ENCODE measurements at places on chromosomes 7 and 10.

DNA sequence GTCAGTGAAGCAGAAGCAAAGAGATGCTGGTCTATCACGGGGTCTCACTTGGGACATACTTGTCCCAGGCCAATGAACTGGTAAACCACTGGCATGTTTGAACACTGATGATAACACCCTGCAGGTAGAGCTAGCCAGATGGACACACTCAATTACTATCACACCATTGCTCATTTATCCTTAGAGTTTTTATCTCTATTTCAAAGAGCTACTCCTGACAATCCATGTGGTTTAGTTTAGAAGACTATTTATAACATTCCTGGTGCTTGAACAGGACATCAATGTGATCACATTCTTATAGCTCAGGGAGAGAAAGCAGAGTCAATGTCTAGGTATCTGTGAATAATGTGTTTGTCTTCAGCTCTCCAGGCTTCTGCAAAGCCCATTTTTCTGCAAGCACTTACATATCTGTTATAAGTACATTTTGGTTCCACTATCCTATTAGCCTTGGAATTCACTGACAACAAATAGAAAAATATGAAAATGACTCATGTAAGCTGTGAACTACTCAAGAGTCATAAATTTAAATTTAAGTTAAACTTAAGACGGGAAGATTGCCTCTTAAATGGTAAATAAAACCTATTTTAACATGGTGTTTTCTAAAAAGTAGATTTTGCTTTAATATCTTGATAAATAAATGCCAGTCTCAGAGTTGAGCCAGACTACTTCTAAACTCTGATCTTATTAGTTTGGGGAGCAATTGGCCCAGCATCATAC is 106.7 kb upstream of the MBL2 start:
- no peak for DNase-seq

DNA sequence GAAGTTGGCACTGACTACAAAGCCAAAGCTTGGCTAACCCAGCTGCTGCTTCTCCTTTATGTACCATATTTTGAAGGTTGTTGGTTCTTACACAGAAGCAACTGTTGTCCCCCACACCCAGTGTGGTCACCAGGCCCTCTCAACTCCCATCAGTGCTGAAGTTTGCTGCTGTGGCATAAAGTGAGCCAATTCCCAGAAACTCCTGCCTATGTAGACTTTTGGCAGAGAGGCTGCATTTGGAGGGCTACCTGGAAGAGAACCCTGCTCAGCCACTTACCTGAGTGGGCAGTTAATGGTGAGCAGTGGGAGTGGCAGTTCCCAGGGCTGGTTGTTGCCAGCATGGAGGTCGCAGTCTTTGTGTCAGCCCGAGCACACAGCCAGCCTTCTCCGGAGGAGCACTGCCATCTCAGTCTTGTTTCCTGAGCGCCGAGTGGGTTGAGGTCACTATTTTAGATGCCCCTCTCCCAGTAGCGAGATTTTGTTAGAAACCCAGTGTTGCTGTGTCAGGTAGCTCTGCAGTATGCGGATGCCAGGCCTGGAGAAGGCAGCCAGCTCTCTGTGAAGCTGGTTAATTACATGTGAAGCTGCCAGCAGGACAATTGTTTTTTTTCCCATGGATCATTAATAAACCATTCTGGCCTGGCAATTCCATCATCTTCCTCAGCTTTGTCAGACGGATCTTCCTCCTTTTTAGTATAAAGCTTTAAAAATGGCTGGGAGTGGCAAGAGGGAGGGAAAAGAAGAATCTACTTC is 24.5 kb downstream of the LRRC4 start:
- no peak for DNase-seq

DNA sequence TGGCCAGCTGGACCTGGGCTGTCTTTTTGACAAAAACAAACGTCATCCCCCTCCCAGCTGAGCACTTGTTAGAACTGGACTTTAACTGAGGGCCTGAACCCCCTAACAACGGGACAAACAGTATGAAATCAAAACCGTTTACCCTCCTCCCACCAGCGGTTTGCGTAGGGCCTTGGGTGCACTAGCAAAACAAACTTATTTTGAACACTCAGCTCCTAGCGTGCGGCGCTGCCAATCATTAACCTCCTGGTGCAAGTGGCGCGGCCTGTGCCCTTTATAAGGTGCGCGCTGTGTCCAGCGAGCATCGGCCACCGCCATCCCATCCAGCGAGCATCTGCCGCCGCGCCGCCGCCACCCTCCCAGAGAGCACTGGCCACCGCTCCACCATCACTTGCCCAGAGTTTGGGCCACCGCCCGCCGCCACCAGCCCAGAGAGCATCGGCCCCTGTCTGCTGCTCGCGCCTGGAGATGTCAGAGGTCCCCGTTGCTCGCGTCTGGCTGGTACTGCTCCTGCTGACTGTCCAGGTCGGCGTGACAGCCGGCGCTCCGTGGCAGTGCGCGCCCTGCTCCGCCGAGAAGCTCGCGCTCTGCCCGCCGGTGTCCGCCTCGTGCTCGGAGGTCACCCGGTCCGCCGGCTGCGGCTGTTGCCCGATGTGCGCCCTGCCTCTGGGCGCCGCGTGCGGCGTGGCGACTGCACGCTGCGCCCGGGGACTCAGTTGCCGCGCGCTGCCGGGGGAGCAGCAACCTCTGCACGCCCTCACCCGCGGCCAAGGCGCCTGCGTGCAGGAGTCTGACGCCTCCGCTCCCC is at the start of gene IGFBP1:
TSS of gene IGFBP1 (plus strand) at position 304 of the 808 bp plus-strand sequence. CDS start at position 469, 165 bp downstream.
- DNase-seq, result peak; percentile 12

GRCh38 chr7:12930534-12930933 is 243.1 kb downstream of the ARL4A start:
- DNase-seq, result no peak

GRCh38 chr10:102814873-102815661 is 22.1 kb downstream of the CYP17A1 start:
- DNase-seq, result no peak

DNA sequence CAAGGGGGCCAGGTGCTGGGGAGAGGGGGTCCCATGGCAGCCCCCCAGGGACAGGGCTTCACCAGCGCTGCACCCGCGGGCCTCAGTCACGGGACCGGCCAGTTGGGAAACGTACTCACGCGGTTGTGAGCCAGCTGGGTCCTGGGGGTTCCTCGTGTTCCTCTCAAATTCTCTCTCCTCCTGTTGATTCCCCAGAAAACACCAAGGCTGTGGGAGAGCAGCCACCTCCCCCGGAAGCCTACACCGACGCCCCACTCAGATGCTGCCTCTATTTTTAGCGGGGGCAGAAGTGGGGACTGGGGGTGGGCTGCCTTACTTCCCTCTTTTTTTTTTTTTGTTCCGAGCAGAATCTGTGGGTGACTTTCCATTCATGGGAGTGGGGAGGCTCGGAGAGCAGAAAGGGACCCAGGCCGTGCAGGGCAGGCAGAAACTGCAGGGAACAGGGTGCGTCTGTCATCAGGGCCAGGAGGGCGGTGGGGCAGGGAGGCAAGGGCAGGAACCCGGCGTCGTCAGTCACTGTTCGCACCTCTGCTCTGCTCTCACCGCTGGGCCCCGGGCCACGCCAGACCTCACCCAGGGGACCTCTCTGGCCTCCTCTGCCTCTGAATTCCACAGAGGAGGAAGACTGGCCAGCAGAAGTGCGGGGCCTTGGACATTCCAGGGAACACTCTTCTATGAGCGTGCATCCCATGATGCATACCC is 63.1 kb downstream of the CARD11 start:
- DNase-seq, result peak; percentile 33

GRCh38 chr10:5453749-5454489 is 41.6 kb downstream of the NET1 start:
- no peak for DNase-seq

DNA sequence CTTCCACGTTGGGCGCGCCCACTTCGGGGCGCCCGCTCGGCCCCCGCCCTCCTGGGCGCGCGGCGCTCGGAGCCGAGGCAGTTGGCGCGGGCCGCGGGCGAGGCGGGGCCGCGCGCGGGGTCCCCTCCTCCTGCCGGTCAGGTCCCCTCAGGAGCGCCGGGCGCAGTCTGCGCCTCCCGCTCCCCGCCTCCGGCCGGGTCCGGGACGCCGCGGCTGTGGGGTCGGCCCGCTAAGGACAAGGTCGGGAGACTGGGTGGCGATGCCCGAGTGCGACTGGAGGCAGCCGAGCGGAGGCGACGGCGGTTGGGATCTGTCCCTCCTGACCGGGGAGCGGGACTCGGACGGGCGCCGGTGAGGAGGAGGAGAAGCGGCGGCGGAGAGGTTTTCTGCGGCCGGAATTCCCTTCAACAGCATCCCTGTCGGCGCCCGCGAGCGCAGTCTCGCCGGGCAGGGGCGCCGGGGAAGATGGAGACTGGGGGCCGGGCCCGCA is at the start of gene ATRNL1:
TSS of gene ATRNL1 (plus strand) at position 80 of the 490 bp plus-strand sequence. CDS start at position 466, 386 bp downstream.
- peak; percentile 24 for DNase-seq

- no peak for DNase-seq
Observed at GRCh38 chr10:32616438-32616837, 170.5 kb downstream of the CCDC7 start.

- peak; percentile 43 for DNase-seq
Observed at GRCh38 chr10:30784897-30785605, 155.5 kb upstream of the LYZL2 start.

DNA sequence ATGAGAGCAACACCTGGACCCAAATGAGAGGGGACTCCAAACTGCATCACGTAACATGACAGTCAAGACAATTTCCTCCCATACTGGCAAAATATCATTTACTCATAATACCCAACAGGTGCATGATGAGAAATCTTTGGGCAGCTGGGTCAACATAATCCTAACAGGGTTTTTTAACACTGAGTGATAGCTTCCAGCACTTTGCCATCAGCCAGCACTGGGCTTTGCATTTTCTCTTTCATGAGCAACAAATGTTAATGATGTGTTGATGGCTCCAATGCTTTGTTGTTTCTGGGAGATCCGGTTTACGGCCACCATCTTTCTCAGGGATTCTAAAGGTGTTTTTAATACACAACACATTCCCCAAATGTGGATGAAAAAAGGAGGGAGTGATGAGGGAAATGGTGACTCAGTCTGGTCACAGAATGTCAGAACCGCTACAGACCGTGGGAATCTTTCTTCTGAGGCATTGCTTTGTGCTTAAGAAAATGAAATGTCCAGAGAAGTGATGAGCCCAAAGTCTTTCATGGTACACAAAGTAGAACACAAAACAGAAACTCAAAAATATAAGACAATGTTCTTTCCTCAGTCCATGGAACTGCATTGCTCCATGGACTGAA is 705.7 kb upstream of the IGFBP3 start:
- DNase-seq, result no peak

- no peak for DNase-seq
Observed at GRCh38 chr7:24024276-24025068, 259.5 kb upstream of the NPY start.

GRCh38 chr7:102079140-102080018 is 207.3 kb upstream of the SH2B2 start:
- no peak for DNase-seq

DNA sequence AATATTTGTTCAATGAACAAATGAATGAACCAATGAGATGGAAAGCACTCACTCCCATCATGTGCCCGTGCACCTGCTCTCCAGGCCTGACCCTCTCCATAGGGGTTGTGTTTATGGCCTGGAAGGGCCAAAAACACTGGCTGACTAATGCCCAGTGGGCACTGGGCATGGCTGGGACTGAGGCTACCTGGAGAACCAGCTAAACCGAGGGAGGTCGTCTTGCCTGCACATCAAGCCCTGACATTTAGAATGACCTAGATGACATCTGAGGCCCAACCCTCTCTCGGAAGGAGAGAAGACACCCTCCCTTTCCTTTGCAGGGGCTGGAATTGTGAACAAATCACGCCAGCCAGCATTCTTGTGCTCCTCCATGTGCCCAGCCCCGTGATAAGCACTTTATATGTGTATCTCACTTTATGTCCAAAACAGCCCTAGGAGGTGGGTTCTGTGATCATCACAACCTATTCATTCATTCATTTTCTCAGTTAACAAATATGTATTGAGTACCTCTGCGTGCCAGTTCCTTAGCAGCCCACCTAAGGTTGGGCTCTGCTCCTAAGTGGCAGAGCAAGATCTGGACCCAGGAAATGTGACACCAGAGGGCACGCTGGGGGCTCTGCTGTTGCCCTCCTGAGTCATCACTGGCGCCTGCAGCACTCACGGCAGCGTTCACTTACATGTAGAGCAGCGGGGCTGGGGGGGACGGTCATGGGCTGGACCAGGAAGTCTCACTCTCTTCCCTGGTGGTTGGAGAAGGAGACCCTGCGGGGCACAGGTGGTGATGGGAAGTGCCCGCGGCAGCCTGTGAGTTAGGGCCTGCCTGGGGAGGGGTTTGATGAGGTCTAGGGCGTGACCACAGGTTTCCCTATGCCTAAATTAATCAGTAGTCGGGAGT is 52.0 kb downstream of the TSPAN15 start:
- DNase-seq, result no peak

- DNase-seq, result no peak
Observed at GRCh38 chr10:75261813-75262705, 26.3 kb upstream of the COMTD1 start.

DNA sequence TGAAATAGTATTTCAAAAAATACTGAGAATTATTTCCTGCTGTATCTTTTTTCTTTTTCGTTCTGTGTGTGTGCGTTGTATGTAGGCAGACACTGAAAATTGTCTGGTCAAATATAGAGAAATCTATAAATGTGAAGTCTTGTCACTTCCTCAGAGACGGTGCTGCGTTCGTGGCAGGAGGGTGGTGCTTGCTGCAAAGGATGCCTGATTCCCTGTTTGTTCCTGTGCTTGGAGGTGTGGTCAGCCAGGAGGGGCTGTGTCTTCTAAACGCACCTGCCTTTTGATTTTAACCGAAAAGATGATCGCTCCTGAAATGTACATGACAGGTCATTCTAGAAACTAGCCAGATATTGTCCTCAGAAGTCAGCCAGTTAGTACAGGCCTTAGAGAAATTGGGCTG is 32.5 kb upstream of the PRKAR1B start:
- DNase-seq, result no peak

- no peak for DNase-seq
Observed at GRCh38 chr7:108311446-108312168, 144.6 kb downstream of the NRCAM start.

DNA sequence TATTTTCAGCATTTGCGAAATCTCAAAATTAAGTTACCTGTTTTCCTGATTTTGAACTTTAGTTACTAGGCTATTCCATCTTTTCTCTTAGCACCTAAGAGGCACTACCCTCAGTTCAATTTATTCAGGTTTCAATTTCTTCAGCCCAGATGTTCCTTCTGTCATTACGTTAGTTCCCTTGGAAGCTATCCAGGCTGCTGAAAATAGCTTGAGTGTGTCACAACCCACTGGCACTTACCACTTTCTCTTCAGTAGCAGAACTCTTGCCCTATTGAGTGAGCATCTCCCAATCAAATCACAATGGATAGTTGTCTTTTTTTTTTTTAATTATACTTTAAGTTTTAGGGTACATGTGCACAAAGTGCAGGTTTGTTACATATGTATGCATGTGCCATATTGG is 332.7 kb upstream of the LRGUK start:
- no peak for DNase-seq

GRCh38 chr10:110432084-110432483 is 65.6 kb upstream of the DUSP5 start:
- DNase-seq, result no peak

GRCh38 chr10:112899391-112900065 is 50.5 kb upstream of the TCF7L2 start:
- DNase-seq, result no peak

- no peak for DNase-seq
Observed at GRCh38 chr7:885261-885892, 9.0 kb downstream of the GET4 start.

DNA sequence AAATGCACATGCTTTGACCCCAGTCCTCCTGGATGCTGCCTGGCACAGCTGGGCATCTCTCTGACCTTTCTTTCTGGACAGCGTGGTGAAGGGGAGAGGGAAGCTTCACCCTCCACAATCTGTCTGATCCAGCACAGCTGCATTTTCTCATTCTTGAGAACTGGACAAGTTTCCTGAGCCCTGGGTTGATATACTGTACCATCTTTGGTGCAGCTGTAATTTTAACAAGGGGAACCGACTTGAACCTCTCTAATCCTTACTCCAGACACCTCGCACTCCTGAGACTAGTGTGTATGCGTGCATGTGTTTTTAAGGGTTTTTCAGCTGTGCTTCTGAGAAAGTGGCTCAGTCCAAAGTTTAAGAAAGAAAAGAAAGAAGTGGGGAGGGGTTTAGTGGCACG is 655.7 kb downstream of the INHBA start:
- DNase-seq, result no peak

Measured in stimulated activated CD4-positive, alpha-beta T cell treated with anti-CD3 and anti-CD28 coated beads, Interleukin-15, amount 100 ng/mL, for 24 hours (primary cell).